NCI-H2171 (cell line): ENCODE measurements at places on chromosomes 5 and 9.

GRCh38 chr5:96942911-96943310, 7.0 kb downstream of the LNPEP start:
- DNase-seq: no peak

- no peak for DNase-seq
These were observed 56.4 kb downstream of the GCNT4 start for GRCh38 chr5:74995926-74996325.

DNA sequence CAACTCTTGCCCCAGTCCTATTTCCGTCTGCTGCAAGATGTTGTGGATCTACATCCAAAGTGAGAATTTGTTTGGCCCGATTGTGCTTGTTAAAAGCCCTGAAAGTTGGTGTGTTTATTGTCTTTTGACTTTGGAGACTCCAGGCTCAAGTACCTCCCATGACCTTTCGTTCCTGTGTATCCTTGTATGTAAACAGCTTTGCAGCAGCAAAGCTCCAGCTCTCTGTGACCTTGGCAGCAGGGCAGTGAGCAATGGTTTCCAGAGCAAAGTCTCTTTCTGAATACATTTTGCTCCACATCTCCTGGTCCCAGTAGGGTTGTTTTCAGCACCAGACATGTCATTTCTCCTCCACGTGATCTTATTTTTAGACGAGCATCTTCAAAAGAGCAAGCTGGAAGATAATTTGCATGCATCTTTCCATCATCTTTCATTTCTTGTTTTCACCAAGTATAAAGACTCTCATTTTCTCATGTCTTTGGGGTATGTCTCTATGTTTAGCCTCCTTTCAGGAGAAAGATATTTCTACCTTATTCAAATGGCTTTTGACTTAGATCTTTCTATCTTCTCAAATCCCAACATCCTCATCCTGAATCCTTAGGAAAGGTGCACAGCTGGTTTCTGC, 68.1 kb upstream of the ERCC6L2 start:
- no peak for DNase-seq

DNA sequence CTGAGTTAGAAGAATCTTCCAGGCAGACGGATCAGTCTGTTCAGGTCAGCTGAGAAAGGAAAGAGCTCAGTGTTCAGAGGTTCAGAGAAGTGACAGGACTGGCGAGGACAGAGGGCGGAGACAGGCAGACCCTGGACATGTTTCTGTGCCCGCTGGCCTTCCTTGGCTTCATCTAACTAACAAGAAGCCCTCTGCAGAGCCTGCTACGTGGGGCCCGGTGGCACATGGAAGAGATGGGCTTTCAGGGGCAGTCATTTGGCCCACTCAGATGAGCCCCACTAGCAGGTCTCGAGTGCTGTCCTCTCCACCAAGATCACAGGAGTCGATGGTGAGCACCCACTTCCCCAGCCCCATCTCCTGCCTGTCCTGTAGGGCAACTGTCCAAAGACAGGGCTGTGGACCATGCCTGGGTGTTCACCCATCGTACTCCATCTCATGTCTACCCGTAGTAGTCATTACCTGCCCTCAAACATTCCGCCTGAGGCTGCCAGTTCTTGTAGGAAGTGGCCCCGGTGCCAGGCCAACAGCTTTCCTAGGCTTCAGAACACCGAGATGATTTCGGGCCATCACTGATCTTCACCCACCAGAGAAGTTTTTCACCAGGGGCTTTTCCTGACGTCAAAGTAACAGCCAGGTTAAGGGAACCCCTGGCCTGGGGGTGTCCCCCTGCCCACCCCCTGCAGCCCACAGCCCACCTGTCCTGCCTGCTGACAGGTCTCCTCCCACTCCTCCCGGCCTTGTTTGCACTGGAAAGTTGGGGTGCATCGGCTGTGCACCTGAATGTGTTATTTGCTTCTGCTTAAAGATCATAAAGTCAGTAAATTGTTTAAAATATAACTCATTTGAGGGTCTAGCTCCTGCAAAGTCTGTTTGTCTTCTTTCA, 14.0 kb downstream of the IRX2 start:
- no peak for DNase-seq

GRCh38 chr5:134226441-134227192, 744 bp upstream of the PPP2CA start:
- DNase-seq: peak; percentile 41

DNA sequence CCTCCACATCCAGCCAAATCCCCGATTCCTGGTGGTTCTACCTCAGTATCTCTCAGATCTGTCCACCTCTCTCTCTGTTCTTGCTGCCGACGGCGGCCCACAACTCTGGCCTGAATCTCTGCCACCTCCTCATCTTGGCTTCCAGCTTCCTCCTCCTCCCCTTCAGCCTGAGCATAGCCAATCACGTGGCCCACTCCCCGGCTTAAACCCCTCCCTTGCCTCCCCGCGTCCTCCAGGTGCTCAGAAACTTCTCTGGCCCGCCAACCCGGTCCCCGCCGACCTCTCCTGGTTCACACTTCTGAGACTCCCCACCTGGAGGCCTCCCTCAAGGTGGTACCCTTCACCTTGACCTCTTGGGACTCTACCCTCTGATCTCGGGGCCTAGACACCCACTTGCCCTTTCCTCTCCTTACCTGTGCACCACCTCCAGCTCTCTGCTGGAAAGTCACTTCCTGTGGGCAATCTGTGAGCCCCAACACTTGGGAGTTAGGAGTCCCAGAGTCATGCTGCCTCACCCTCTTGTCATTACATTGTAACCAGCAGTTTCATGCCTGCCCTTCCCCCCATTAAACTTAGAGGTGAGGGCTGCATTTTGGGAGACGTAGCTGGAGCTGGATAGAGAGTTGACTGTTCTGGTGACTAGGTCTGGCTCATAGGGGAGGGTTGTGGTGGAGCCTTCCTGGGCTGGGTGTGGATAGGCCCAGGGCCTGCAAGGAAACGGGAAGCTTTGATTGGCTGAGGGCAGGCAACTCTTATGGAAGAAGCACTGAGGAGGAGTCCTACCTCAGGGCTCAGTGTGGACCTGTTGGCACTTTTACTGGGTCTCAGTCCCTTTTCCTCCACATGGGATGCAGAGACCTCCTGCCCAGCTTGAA, 4.5 kb upstream of the SET start:
- DNase-seq: no peak
